Hematopoietic multipotent progenitor cell (in vitro differentiated cells): ENCODE measurements at places on chromosomes 1 and 21.

GRCh38 chr1:190429932-190430331, 47.7 kb downstream of the BRINP3 start:
- DNase-seq = no peak

DNA sequence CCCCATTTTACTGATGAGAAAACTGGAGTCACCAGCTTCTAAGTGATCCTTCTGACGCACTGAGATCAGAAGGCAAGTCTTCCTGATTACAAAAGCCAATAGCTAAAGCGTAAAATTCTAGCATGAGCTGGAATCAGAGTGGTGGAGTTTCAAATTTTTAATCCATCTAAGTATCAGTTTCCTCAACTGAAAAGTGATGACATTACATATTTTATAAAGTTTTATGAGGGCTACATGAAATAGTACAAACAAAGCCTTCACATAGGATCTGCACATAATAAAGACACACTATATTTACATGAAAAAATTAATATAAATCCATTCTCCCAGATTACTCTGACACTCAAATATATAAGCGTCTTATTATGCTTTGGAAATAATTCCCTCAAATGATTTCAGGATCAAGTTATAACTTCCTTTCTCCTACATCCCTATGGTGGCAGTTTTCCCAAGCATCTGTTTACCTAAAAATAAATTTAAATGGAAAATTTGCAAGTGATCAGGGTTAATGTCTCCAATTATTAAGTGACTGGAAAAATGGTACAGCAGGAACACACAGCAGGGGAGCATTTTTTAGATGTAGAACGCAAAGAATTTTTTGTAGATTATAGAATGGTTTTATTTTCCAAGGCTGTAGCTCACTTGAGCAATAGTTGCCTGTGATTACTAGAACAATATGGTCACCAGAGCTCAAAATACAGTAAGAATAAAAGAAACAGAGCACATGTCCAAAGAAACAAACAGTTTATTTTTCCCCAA, 490.4 kb upstream of the C1orf87 start:
- DNase-seq = no peak

- no peak for DNase-seq
These were observed 30.2 kb downstream of the GBP2 start for GRCh38 chr1:89095737-89096136.

GRCh38 chr1:229128066-229128608, 142.8 kb upstream of the RAB4A start:
- DNase-seq = no peak

GRCh38 chr1:96104906-96105305, 616.7 kb upstream of the PTBP2 start:
- DNase-seq = no peak

GRCh38 chr1:110440877-110441276, 10.1 kb upstream of the PROK1 start:
- DNase-seq = no peak

GRCh38 chr1:24939040-24939674, 9.1 kb upstream of the RUNX3 start:
- no peak for DNase-seq

GRCh38 chr1:195188821-195189220, 1419.4 kb downstream of the KCNT2 start:
- no peak for DNase-seq

GRCh38 chr1:223363856-223364684, at the start of gene SUSD4:
Gene SUSD4, minus strand, starts transcription at chr1:223364176. Its CDS starts 751 bp downstream, at chr1:223363425.
- DNase-seq = peak; percentile 59

- no peak for DNase-seq
These were observed 220.8 kb downstream of the NRIP1 start for GRCh38 chr21:14844001-14844400.

- no peak for DNase-seq
These were observed 47.0 kb upstream of the ATF3 start for GRCh38 chr1:212561501-212561931.

- peak; percentile 25 for DNase-seq
These were observed 4.3 kb downstream of the XPR1 start for GRCh38 chr1:180636138-180636537.

DNA sequence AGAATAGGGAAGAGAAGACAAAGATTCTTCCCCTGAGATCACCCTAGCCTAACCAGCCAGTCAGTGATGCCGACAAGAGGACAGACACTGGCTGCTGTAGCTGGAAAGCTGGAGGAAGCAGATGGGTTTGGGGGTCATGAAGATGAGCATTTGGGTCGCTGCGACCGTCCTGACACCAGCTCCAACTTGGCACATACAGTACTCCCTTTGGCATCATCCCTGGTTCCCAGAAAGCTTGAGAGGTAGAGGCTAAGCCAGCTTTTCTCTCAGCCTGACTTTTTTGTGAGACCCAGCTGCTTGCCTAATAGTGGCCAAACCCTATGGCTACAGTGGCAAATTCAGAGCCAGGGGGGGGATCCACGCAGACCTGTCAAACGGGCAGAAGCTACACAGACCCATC, 43.0 kb upstream of the IKBKE start:
- no peak for DNase-seq

DNA sequence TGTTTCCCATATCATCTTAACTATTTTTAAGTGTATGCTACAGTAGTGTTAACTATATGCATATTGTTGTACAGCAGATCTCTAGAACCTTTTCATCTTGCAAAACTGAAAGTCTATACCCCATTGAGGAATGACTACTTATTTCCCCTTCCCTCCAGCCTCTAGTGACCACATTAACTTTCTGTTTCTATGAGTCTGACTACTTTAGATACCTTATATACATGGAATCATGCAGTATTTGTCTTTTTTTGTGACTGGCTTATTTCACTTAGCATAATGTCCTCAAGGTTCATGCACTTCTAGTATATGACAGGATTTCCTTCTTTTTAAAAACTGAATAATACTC, 96.5 kb upstream of the BTG3 start:
- DNase-seq = no peak

- no peak for DNase-seq
These were observed 136.7 kb downstream of the FCRL5 start for GRCh38 chr1:157415661-157416060.
